ENCODE measurements at places on chromosomes 16 and 17.

DNA sequence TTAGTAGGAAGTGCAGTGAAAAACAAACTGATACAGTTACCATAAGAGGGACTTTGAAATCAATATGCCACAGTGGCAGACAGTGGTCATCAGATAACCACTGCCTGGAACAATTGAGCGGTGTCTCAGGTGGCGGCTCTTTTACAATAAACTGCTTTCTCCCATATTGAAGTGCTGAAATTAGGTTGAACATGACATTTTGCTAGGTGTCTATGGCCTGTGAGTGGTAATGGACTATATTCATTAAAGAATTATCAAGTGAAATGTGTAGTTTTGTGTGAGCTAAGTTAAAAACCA lies 214.7 kb downstream of the RPTOR start:
- no peak overlapping the region for H3K27ac ChIP-seq
- H3K4me1 ChIP-seq: no peaks in the 10 kb centered on the region
- no peak overlapping the region for H3K4me3 ChIP-seq
- no peaks in the 10 kb centered on the region for H3K27me3 ChIP-seq
- no peaks in the 10 kb centered on the region for H3K36me3 ChIP-seq

- H3K27me3 ChIP-seq: no peaks in the 10 kb centered on the region
- no peaks in the 10 kb centered on the region for H3K36me3 ChIP-seq
- no peak for DNase-seq
Observed at GRCh38 chr17:63423251-63423950, 22.7 kb downstream of the CYB561 start.

- H3K4me1 ChIP-seq: no peaks in the 10 kb centered on the region
- no peaks in the 10 kb centered on the region for H3K27me3 ChIP-seq
- no peak for DNase-seq
- no peak overlapping the region for H3K27ac ChIP-seq
- no peak overlapping the region for H3K4me3 ChIP-seq
- no peaks in the 10 kb centered on the region for H3K36me3 ChIP-seq
Observed at GRCh38 chr17:63066158-63066813, 100.3 kb downstream of the TANC2 start.

DNA sequence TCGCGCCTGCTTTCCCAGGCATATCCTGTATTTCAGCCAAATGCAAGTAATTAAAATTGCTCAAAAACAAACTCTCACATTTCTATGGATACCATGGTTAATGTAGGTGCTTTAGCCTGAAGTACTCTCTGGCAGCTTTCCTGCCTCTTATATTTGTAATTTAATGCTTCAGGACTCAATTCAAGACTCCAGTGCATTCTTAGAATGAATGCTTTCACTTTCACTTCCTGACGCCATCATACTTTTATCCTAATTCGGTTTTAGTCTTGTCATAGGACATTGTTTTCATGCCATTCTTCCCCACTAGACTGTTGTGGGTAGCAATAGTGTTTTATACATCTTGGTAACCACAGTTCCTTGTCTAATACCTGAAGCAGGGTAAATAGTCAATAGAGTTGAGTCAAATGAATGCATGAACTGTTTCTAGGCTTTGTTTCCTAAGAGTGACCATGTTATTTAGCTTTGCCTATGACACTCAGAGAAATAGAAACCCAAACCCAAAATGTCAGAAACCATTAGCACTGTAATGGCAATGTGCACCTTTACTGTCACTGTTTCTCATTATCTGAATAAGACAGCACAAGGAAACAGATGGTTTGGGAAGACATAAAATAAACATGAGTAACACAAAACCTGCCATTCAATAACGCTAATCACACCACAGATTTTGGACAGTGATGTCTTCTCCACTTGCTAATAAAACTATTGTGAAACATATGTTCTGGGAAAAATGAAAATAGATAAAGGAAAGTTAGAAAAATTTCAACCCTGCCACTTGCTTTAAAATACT lies 705.5 kb downstream of the CDH11 start:
- H3K27ac ChIP-seq: no peak overlapping the region
- H3K4me1 ChIP-seq: no peaks in the 10 kb centered on the region
- H3K36me3 ChIP-seq: no peaks in the 10 kb centered on the region
- no peaks in the 10 kb centered on the region for H3K27me3 ChIP-seq

DNA sequence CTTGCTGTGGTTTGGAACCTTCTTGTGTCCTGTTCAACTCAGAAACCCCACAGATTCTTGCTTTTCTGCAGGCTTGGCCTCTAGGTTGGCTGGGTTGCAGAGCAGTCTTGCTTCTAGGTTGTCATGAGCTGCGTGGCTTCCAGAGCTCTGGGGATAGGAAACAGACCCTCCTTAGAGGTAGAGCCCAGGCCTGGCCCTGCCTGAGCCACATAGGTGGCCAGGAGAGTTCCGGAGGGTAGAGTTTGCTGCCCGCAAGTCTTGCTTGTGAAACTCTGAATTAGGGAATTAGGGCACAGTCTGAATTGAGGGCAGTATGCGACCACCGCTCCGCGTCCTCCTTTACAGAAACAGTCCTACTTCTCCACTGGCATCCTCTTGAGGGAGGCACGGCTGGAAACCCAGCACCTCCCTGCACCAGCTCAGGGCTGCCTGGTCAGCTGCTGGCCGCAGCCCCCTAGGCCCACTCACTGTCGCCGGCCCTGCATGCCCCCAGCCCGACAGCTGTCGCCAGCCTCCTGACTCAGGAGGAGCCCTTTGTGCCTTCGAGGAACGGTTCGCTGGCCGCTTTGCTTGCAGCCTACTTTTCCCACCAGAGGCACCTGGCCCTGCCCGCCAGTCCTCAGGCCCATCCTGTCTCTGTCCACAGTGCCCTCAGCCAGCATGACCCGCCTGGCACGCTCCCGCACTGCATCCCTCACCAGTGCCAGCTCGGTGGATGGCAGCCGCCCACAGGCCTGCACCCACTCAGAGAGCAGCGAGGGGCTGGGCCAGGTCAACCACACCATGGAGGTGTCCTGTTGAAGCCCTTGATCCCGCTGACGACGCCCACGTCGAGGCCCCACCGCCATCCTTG lies 4.3 kb upstream of the SETD6 start:
- H3K27ac ChIP-seq: no peak overlapping the region
- peaks cover 4% of the 10 kb centered on the region for H3K4me1 ChIP-seq
- no peaks in the 10 kb centered on the region for H3K36me3 ChIP-seq
- DNase-seq: no peak
- no peaks in the 10 kb centered on the region for H3K27me3 ChIP-seq

GRCh38 chr17:66951605-66951953 lies 12.9 kb upstream of the CACNG4 start:
- H3K27me3 ChIP-seq: no peaks in the 10 kb centered on the region
- H3K27ac ChIP-seq: peak overlapping the region; percentile 78
- peaks cover 6% of the 10 kb centered on the region for H3K4me1 ChIP-seq

DNA sequence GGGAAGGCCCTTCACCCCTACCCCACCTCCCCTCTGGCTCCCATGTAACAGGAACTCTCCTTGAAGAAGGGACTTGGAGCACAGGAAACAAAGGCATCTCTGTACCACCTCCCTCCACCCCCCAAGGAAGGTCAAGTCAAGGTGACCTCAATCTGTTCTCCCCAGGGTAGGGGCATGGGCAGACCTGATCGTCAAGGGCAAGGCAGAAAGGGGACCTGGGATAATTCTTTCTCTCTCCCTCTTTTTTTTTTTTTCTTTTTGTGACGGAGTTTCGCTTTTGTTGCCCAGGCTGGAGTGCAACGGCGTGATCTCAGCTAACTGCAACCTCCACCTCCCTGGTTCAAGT lies 4.3 kb upstream of the STAT5A start:
- H3K4me1 ChIP-seq: peaks cover 3% of the 10 kb centered on the region
- H3K27me3 ChIP-seq: no peaks in the 10 kb centered on the region
- H3K27ac ChIP-seq: no peak overlapping the region
- no peaks in the 10 kb centered on the region for H3K36me3 ChIP-seq
- no peak overlapping the region for H3K4me3 ChIP-seq
- DNase-seq: no peak

Data from prostate gland (tissue), 2 donors.